ENCODE measurements at places on chromosomes 4 and X.
A peak's percentile ranks its signal among the peaks of the same experiment; 100 is the strongest.

DNA sequence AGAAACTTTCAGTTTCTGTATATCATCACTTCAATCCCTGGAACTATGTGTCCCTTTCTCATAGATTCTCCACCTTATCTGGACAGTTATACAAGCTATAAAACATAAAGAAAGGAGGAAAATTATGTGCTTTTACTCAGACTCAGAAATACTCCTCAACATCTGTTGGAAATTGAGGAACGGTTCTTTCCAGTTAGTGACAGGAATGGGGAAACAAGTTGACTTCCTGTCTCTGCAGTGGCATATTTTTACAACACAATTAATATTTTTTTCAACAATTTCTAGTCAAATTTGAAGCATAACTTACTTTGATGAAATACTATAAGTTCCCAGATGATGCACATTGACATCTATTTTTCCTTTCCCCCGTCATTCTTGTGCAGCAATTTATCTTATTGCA, 27.9 kb downstream of the ABHD18 start:
- DNase-seq: no peak

- DNase-seq: no peak
These were observed 21.9 kb downstream of the REELD1 start for GRCh38 chr4:146236216-146236615.

- DNase-seq: no peak
These were observed 40.3 kb downstream of the LRBA start for GRCh38 chr4:150974750-150975149.

DNA sequence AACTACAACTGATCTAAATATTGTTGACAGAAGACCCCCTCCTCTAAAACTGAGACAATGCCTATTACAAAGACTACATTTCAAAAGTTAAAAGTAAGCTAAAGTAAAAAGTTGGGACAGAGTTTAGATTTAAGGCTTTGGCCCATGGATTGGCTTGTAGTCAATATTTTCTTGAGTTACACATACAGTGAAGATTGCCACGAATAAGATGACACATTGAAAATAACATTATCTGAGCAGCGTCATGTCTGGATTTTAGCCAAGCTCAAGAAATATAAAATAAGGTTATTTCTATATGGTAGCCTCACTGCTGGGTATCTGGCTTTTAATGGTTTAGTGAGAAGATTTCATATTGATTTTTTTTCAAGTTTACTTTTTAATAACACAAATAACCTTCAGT, 266.2 kb upstream of the LDB2 start:
- no peak for DNase-seq

GRCh38 chr4:40193016-40193571, 3.7 kb upstream of the RHOH start:
- DNase-seq: peak; percentile 64

DNA sequence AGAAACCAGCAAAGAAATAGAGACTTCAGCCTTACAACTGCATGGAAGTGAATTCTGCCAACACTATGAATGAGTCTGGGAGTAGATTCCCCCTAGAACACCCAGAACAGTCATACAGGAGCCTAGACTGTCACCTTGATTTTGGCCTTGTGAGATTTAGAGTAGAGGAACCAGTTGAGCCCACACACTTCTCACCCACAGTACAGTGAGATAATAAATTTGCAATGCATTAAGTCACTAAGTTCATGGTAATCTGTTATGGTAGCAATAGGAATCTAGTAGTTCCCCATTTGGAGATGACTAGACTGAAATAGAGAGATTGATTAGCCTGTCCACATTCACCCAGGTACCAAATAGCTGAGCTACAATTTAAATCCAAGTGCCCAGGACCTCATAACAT, 59.0 kb downstream of the FAM13A start:
- no peak for DNase-seq

DNA sequence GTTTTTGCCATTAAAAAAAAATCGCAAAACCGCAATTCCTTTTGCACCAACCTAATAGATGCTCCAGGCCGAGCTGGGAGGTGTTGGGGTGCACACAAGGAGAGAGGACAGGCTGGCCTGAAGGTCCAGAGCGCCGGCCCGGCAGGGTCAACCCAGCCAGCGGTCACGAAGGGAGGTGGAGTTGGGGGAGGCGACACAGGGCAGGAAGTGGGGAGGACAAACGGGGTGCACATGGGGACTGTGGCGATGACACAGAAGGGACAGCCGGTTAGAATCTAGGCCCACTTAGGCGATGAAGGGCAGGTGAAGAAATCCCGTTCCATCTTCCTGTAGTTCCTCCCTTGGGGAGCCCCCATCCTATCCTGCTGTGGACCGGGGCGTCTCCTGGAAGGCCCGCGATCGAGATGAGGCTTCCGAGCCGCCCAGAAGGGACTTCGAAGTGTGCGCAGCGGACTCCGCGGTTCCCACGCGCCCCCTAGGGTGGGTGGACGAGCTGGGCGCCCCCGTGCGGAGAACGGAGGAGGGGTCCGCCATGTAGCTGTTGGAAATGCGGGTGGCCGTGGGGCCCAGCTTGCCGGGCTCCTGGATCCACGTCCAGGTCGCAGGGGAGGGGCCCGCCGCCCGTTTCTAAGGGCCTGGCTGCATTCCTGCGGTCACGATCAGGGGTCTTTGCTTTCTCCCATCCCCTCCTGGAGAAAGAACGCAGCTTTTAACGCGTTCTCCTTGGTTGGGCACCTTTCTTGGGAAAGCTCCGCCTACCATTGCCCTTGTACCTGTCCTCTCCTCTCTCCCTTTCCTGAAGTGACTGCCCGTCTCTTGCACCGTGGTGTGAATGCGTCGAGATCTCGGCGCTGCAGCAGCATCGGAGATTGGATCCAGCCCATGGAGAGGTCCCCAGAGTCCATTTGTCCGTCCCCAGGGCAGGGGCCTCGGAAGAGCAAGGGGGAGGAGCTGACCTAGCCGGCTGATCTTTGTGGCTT, 17.0 kb upstream of the HPF1 start:
- DNase-seq: peak; percentile 26

DNA sequence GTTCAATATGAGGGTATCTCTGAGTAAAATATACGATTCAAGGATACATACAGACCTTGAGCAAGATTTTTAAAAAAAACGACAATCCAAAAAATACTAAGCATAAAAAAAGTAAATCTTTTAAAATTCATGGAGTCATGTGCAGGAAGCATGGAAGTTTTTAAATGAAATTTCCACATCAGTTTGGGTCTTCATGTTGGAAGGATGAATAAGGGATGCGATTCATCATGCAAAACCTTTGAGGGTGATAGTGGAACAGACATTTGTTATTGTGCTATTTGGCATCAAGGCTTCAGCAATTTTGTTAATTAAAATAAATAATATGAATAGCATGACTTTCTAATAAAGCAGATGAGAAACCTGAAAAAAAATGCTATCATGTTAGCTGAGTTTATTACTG, 815.0 kb upstream of the PCDH10 start:
- DNase-seq: no peak

- DNase-seq: no peak
These were observed 176.5 kb downstream of the HS3ST1 start for GRCh38 chr4:11252149-11252548.

GRCh38 chr4:25088093-25088952, 57.6 kb upstream of the LGI2 start:
- DNase-seq: no peak

DNA sequence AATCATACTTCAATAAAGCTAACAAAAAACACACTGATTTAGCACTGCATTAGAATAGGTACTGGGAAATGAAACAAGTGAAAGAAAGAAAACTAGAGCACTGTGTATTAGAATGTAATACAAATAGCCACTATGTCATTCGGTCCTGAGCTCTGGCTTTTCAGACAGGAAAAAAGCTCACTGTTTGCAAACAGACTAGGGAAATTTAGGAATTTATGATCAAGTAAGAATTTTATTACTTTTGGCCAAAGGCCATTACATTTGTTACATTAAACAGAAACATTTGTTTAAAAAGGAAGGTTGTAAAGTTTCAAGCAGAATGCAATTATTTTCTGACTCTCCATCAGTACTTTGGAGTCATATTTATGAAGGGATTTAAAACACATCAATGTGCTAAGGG, 68.7 kb downstream of the KLHL8 start:
- no peak for DNase-seq

DNA sequence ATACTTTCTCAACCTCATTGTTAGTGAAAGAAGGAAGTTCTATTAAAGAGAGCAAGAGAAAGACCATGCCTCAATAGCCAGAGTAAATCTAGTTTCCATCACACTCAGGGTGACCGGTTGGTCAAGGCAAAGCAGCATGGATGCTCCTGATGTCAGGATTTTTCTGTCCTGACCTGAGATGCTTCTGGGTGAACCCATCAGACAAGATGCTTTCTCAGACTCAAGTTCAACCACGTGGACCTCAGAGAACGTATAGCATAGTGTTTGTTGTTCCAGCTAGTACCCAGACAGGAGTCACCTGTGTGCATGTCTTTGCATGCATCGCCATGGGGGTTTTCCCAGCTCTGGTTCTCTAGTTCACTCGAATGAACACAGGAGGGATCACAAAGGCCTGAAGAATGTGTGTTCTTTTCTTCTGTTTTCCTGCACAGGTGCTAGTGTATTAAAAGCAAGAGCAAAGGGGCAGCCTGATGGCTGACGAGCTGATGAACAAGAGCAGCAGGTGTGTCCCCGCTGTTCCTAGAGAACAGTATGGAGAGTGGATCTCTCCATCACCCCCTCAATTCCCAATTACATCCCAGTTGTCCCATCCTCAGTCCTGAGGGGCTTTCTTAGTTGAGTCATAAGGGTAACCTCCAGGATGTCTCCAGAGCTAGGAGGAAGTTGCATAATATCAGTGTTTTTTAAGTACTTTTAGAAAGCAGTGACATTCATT, 110.5 kb upstream of the ENPP6 start:
- DNase-seq: no peak

- peak; percentile 87 for DNase-seq
These were observed 51.2 kb upstream of the CHRNA9 start for GRCh38 chr4:40283968-40284367.

DNA sequence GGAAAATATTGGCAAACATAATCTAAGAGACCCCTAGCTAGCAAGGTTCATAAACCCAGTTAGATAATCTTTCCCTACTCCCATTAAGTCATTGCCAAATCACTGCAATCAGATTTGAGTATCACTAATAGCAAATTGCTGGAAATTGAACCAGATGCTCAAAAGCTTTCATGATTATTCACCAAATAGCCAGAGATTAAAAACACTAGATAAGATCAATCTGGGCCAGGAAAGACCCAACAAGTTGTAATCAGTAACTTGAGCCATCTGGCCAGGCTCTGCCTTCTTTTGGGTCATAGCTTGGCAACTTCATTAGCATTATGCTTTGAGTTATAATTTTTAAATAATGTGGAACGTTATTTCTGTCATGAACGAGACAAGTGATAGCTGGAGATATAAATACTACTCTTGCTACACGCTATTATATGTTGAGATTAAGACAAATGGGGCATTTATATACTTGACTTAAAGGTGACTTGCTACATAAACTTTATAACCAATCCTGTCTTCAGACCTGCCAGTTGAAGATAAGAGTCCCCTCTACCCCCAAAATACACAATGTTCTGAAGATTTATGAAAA, 196.6 kb upstream of the EDNRA start:
- DNase-seq: no peak

All from CD4-positive, alpha-beta T cell treated with Interferon alpha-2 for 1 hour (primary cell).